ENCODE measurements at places on chromosomes 7 and 10. TPM values are rescaled to one million over a fixed set of nuclear protein-coding genes. Genes with fewer than 3 reads are reported as not detected.

GRCh38 chr10:21355591-21356011 lies 169.9 kb downstream of the SKIDA1 start:
- no peak for DNase-seq

Gene NEUROG3
- total RNA-seq = not detected

Gene MYL7
- total RNA-seq = 3,272 TPM

- no peak for DNase-seq
Measured at GRCh38 chr7:75885036-75885435, 6.2 kb downstream of the RHBDD2 start.

- no peak for DNase-seq
Measured at GRCh38 chr7:132089356-132089755, 486.9 kb downstream of the PLXNA4 start.

Gene CTAGE8
- total RNA-seq = not detected

Gene PPP1R17
- 0.29 TPM for total RNA-seq

GRCh38 chr10:20897146-20897825 lies at the start of gene NEBL:
Gene NEBL, minus strand, starts transcription at chr10:20897311. Its CDS starts 106 bp downstream, at chr10:20897205.
- peak; percentile 72 for DNase-seq

DNA sequence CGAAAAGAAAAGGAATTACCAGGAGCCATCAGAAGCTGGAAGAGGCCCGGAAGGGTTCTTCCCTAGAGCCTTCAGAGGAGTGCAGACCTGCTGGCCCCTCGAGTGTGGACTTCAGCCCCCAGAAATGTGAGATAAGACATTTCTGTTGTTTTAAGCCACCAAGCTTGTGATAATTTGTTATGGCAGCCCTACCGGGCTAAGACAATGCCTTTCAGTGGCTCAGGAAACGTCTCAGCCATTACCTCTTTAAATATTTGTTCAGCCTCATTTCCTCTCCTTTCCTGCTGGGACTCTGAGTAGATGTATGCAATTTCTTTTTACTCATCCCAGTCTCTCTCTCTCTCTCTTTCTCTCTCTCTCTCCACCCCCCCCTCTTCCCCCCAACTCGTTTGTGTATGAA lies 174.7 kb upstream of the GRB10 start:
- DNase-seq = no peak

GRCh38 chr7:32943252-32944030 lies 13.8 kb upstream of the FKBP9 start:
- DNase-seq = no peak

GRCh38 chr7:70479153-70480021 lies 652.6 kb upstream of the GALNT17 start:
- no peak for DNase-seq

GRCh38 chr10:23345861-23346260 lies 1.3 kb upstream of the C10orf67 start:
- DNase-seq = no peak

Gene ZNF282
- total RNA-seq = 13.0 TPM

Gene COPS6
- total RNA-seq = 53.3 TPM

GRCh38 chr7:51428217-51428887 lies 111.7 kb upstream of the COBL start:
- DNase-seq = no peak
